ENCODE measurements at places on chromosomes 12 and 14. TPM values are rescaled to one million over a fixed set of nuclear protein-coding genes. Genes with fewer than 3 reads are reported as not detected.

GRCh38 chr12:48936379-48936979 is 11.2 kb upstream of the FKBP11 start:
- DNase-seq = peak; percentile 66

- DNase-seq = no peak
These were observed 27.7 kb downstream of the WNK1 start for GRCh38 chr12:779745-780734.

- DNase-seq = no peak
These were observed 20.3 kb downstream of the MED13L start for GRCh38 chr12:116257215-116257614.

- no peak for DNase-seq
These were observed at the start of gene SLC25A47 for GRCh38 chr14:100323121-100323941. TSS of gene SLC25A47 (plus strand) at chr14:100323339. CDS start at chr14:100323415, 76 bp downstream.

LRTM2 gene
- 0.31 TPM for polyA plus RNA-seq

PTGER2 gene
- polyA plus RNA-seq = 1.1 TPM

RNF212B gene
- 0.62 TPM for polyA plus RNA-seq

DNA sequence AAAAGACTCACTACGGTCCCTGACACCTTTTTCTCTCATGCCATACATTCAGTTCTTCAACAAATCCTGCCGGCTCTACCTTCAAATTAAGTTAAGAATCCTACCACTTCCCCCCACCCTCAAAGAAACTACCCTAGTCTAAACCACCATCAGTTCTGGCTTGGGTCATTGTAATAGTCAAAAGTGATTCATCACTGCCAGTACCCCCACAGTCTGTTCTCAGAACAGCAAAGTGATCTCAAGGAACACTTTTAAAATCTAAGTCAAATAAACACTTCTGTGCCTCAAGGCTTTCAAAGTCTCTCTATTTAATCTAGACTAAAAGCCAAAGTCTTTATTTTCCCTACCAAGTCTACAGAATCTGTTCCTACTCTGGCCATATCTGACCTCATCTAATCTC is 12.0 kb upstream of the FAM234B start:
- DNase-seq = no peak

METTL3 gene
- polyA plus RNA-seq = 43.7 TPM

DNA sequence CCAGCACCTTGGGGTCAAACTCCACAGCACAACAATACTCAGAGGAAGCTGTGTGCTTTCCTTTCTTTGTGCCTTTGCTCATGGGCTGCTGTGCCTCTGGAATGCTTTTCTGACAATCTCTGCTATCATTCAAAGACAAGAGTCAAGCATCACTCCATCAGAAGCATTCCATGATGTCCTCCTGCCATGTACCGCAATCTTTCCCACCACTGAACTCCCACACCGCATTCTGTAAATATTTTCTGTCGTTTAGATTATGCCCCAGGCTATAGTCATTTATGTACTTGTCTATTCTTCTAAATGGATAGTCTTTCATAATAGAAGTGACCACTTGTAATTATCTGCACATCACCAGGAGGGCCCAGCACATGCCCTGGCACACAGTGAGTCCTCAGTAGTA is 327.8 kb downstream of the PDZRN4 start:
- no peak for DNase-seq

MGAT4C gene
- 0.45 TPM for polyA plus RNA-seq

DNA sequence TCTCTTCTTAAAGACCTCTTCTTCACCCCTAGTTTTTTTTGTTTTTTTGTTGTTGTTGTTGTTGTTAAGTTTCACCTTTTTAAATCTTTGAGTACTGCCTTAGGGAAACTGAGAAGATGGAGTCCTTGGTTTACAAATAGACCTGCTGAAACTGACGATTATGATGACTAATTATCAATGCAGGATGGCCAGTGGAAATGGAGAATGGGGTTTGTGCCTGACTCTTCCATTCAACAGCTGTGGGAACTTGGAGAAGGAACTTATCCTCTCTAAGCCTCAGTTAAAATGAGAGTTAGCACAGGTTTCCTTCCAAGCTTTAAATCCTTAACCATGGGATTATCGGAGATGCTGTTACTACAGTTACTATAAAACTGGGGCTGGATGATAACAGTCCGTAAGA is 66.7 kb upstream of the PNMA1 start:
- DNase-seq = no peak

DNA sequence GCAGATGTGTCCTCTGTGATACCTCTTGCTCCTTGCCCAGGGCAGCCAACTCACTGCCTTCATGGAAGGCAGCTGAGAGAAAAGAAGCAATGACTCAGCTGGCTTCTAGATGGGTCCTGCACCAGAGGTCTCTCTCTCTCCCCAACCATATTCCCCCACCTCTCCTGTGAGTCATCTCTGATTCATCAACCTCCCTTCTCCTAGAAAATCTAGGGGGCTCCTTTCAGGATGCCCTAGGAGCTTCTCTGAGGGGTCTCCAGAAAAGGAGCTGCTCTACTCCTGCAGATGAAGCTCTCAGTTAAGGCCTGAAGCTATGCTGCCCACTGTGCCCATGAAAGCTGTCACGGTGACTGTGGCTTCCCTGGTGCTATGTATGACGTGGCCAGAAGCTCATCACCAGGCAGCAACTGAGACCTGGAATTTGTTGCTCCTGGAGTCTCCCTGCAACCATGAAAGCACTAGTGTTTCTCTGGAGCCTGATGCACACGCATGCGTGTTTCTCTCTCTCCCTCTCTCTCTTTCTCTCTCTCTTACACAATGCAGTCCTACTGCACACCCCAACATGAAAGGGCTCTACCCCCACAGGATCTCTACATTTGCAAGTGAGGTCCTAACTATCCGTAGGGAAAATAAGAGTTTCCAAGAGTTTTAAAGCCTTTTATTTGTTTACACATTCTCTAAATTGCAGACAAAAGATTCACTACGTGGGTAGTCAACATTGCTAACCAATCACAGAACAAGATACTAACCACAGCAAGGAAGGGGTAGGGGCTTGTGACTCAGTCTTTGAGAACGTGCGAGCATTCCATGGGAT is 285.3 kb downstream of the DPF3 start:
- DNase-seq = no peak

DNA sequence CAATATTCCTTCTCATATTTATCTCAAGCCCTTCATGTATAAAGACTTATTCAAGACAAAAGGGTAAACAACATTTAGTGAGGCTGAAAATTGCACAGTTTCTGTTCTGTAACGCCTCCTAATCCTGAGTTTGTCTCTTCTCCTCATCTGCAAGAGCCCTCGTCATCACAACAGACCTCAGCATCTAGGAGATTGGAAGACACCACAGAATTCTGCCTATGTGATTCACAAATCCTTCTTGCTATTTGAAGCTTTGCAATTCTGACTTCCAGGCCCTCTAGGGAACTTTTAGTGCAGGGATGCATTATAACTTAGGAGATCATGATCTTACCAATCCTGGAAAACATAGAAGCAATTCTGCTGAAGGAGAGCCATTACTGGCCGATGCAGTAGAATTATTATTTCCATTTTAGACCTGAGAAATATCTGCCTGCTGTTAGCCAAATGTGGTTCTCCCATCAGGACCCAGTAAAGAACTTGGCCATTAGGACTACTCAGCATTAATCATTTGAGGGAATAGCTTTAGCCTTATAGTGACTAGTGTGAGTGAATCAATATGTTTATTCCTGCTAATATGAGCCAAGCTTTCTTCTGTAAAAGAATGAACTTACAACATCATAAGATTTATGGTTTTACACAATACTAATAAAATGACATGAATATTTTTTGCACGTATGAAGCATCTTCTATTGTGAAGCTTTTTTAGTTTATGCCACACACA is 119.5 kb downstream of the ANO4 start:
- no peak for DNase-seq

HAL gene
- polyA plus RNA-seq = 0.81 TPM

PLCZ1 gene
- polyA plus RNA-seq = not detected

VRTN gene
- not detected for polyA plus RNA-seq

DNA sequence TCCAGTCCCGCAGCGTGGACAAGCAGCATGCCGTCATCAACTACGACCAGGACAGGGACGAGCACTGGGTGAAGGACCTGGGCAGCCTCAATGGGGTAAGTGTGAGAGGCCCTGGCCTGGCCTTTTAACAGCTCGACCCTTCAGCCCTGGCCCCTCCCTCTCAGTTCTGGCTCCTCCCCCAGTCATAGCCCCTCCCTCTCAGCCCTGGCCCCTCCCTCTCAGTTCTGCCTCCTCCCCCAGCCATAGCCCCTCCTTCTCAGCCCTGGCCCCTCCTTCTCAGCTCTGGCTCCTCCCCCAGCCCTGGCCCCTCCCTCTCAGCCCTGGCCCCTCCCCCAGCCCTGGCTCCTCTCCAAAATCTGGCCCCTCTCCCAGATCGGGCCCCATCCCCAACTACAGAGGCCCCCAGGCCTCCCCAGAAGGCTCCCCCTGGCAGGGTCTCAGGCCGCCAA is 11.2 kb downstream of the CEP170B start:
- DNase-seq = no peak
